Fibroblast of pulmonary artery (primary cell): ENCODE measurements at places on chromosomes 4 and X.

GRCh38 chrX:121571333-121571732, 523.9 kb downstream of the GLUD2 start:
- DNase-seq = no peak

GRCh38 chrX:17375637-17376430, 834 bp downstream of the NHS start:
- peak; percentile 22 for DNase-seq

GRCh38 chrX:130109429-130110378, 593 bp downstream of the ELF4 start:
- no peak for DNase-seq

DNA sequence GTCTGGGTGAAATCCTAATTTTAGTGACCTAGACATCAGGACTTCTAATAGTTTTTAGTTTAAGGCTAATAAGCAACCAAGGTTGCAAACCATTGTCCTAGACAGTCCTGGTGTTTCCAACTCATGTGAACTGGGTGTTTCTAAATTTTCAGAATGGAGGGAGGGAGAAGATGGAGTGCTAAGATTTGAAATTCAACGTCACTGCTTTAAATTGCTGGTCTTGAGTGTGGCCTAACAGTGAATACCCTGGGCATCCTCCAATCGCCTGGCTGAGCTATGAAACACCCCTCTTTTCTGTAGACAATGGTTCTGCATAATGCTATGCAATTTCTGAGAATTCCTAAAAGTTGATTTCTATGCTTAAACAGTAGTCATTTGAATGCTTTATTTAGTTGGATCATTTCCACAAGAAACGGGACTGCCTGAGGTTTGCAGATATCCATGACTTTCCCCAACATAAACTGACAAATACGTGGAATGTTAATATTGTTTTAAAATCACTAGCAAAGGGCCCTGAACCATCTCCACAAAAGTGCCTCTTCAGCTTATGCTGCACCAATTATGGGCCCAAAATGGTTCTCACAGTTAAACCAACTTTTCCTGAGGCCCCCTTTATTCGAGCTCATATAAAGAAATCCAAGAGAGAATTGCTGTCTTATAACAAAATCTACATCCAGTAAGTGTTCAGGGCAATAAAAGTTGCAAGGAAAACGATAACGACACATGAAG, 1.1 kb downstream of the FBXL5 start:
- peak; percentile 71 for DNase-seq

DNA sequence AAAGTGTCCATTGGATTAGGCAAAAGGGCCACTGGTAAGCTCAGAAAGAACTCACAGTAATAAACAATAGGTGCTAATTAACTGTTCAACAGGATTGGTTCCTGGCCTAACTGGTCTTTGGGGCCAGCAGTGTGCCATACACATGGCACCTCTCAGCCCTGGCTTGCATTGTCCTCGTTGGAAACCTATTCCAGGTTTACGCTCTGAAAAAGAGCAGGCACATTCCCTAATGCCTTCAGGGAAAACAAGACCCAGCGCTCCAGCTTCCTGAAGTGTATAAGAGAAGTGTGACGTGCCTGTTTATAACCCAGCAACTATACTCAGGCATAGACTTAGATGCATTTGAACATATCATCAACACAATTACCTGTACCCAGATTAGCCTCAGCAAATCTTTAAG, 51.9 kb upstream of the RBM47 start:
- DNase-seq = no peak

GRCh38 chr4:79472693-79473438, 64.8 kb upstream of the GK2 start:
- DNase-seq = no peak

GRCh38 chr4:78361621-78362120, 189.9 kb upstream of the ANXA3 start:
- DNase-seq = no peak

GRCh38 chr4:123449362-123449761, 52.8 kb downstream of the SPRY1 start:
- DNase-seq = no peak

DNA sequence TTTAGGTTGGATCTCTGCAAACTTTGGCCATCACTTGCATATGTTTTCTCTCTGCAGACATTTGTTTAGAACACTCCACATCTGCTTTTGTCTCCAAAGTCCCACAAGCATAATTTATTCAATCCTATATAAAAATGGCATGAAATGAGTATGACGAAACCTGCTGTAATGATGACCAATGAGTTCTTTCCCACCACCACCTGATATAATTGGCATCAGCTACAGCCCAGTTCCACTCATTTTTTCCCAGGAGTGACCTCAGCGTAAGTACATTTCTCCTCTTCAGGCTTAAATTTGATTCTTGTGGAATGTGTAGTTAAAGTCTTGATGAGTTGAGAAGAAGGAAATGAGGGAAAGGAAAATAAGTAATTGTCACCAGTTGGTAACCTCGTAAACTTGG, 205.1 kb downstream of the AWAT2 start:
- DNase-seq = no peak

- DNase-seq = peak; percentile 50
Observed at GRCh38 chrX:8607326-8607725, 124.6 kb downstream of the ANOS1 start.
